ENCODE measurements at places on chromosomes 11 and 22.
A peak's percentile ranks its signal among the peaks of the same experiment; 100 is the strongest.

DNA sequence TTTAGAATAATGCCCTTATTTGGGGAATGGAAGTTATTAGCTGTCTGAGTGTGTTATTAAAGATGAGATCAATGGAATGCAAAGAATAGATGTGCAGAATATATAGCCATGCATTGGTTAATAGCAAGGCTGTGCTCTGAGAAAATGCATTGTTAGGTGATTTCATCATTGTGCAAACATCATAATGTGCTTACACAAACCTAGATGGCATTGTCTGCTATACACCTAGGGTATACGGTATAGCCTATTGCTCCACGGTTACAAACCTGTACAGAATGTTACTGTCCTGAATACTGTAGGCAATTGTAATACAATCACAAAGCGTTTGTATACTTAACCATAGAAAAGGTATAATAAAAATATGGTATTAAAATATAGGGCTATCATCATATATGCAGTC, 25.5 kb downstream of the SLC5A12 start:
- no peak for DNase-seq

- DNase-seq = peak; percentile 81
These were observed 101.1 kb upstream of the SLC22A12 start for GRCh38 chr11:64489831-64490441.

- DNase-seq = no peak
These were observed 64.3 kb downstream of the SHANK2 start for GRCh38 chr11:71188073-71188472.

GRCh38 chr11:46127150-46127638, 5.9 kb upstream of the PHF21A start:
- peak; percentile 54 for DNase-seq

DNA sequence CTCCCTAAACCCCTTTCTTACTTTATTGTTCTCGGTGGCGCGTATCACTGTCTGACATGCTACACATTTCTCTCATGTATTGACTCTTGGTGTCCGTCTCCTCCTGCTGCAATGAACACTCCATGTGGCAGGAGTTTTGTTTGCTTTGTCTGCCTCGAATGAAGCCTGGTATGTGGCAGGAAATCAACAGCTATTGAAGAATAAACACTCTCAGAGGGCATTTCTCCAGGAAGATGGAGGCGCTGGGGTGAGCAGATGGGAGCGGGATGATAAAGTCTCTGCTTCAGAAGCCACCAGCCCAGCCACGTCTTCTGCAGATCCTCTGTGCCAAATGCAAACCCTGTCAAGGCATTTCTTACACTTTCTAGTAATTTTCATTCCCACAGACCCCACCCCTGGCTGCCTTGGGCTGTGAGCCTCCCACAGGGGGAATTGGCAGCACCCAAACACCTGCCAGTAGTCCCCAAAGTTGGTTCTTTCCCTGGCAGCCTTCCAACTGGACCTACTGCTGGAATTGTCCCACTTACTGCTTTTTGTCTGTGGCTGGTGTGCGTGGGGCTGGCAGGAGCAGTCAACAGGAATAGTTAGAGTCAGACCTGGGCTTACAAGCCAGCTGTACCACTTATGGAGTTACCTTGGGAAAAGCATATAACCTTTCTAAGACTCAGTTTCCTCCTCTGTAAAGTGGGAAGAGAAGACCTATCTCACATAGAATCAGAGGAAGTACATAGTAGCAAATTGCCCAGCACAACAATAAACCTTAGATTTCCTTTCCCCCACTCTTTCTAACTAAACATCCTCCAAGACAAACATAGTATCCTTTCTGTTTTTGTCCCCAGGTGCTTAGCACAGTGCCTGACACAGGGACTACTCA, 13.3 kb upstream of the IL10RA start:
- no peak for DNase-seq

DNA sequence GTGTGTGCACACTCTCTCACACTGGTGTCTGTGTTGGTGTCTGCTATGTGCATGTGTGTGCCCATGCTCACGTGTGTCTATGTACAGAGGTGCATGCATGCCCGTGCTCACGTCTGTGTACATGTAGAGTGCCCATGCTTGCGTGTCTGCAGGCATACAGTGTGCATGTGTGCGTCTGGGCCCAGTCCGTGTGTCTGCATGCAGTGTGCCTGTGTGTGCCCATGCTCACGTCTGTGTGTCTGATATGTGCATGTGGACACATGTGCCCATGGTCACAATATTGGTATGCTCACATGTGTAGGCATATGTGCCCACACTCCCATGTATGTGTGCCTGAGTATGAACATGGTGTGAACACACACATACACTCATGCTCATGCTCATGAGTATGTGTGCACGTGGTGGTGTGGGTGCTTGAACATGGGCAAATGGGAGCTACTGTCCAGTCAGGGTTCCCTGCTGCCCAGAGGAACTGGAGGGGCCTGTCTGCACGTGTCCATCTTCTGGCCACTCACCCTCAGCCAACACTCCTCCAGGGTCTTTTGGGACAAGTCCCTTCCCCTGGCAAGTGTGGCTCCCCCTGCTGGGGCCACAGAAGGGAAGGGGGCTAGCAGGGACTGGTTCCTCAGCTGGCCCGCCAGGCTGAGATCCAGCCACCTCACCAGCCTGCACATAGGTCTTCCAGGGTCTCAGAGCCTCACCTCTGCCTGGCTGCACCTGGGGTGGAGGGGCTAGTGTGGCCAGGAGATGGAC, 7.3 kb upstream of the TBX1 start:
- no peak for DNase-seq

DNA sequence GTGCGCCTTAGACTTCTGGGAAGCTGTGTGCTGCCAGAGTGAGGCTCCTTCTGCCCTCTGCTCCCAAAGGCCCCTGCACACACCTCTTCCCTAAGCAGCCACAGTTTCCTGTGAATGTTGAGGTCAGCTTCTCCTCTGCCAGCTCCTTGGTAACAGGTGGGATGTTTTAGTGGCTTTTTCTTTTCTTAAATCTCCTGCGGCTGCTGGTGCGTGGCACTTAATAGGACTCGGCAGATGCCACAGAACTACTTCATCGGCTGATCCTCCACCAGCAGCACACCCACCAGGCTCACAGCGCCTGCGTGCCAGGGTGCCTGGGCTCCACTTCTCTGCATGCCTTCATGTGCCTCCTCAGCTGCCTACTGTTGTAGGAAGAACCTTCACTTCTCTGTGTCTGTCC, 87.8 kb downstream of the RCN1 start:
- DNase-seq = no peak

- no peak for DNase-seq
These were observed 62.1 kb upstream of the NUP50 start for GRCh38 chr22:45101515-45102227.

DNA sequence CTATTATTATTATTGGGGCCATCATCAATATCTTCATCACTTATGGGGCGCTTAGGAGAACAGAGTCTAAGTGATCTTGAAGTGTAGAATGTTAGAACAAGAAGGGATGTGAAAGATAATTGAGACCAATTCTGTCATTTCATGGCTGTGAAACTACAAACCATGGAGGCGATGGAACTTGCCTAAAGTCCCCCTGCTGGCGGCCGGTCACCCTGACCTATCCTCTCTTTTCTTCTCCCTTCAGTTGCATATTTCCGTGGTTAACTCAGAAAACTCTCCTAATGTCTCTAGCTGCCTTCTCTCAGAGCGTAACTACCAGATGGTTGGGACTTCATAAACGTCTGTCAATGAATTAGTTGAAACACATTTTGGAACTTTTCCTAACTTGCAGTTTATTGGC, 6.6 kb upstream of the OR4B1 start:
- no peak for DNase-seq

GRCh38 chr11:45603946-45604682, 61.3 kb downstream of the CHST1 start:
- no peak for DNase-seq

GRCh38 chr11:56700914-56701485, 2.1 kb downstream of the OR9G1 start:
- no peak for DNase-seq

GRCh38 chr11:125871391-125872137, 15.9 kb upstream of the HYLS1 start:
- no peak for DNase-seq

DNA sequence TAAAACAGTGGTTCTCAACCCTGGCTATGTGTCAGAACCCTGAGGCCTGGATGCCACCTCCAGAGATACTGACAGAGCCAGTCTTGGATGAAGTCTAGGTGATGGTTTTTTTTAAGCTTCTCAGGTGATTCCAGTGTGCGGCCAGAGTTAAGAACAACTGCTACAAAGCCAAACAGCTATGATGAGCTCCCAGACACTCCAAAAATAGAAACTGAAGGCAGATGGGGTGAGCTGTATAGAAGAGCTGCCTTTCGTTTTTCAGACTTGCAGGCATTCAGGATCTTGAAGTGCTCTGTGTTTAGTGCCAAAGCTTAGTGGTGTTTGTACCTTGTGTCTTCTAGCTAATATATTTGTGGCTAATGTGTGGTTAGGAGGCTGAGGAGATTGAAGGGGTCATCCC, 14.2 kb downstream of the SCUBE2 start:
- DNase-seq = no peak

GRCh38 chr11:6655020-6655789, 404 bp downstream of the DCHS1 start:
- no peak for DNase-seq

DNA sequence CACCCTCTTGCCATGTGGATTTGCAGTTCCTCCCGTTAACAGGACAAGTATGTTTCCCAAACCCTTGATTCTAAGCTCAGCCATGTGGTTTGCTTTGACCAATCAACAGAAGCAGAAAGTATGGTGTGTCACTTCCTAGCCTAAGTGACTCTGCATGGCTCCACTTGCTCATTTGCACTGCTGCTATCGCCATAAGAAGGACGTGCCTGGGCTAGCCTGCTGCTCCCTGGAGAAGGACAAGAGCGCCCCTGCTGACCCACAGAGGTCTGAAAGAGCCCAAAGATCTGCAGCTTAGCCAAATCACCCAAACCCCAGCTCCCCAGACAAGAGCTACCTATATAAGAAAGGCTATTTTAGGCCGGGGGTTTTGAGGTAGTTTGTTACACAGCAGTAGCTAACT, 18.0 kb downstream of the TBRG1 start:
- no peak for DNase-seq

GRCh38 chr11:119085437-119085847, 761 bp downstream of the HMBS start:
- no peak for DNase-seq

- DNase-seq = no peak
These were observed 38.2 kb downstream of the SYTL2 start for GRCh38 chr11:85772695-85773094.

DNA sequence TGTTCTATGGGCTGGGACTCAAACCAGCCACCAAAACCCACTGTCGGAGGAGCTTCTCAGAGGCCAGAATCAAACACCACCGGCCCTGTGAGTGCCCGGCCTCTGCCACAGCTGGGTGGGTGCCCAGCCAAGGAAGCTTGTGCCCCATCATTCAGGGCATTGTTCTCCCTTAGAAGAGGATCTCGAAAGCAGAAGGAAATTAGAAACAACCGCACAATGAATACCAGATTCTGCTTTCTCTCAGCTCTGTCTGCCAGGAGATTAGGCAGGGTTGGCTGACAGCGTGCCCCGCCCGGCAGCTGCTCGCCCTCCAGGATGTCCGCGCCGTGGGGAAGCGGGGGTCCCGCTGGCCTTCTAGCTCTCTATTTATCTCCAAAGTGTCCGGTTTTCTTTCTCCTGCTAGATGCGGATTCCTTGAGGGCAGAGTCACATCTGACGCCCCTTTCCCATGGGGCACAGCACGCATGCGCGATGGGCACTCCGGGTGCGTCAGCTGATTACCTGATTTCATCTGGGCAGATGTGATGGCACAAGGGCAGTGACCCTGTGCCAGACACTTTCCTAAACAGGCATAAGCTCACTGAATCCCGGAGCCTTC, 25.5 kb downstream of the SCGB1A1 start:
- DNase-seq = peak; percentile 84

DNA sequence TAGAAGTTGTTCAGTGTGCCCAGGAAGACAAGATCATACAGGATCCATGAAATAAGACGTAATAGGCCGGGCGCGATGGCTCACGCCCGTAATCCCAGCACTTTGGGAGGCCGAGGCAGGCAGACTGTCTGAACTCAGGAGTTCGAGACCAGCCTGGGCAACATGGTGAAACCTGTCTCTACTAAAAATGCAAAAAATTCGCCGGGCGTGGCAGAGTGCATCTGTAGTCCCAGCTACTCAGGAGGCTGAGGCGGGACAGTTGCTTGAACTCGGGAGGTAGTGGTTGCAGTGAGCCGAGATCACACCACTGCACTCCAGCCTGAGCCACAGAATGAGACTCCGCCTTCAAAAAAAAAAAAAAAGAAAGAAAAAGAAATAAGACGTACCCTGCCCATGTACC, 56.7 kb downstream of the APOL3 start:
- no peak for DNase-seq

DNA sequence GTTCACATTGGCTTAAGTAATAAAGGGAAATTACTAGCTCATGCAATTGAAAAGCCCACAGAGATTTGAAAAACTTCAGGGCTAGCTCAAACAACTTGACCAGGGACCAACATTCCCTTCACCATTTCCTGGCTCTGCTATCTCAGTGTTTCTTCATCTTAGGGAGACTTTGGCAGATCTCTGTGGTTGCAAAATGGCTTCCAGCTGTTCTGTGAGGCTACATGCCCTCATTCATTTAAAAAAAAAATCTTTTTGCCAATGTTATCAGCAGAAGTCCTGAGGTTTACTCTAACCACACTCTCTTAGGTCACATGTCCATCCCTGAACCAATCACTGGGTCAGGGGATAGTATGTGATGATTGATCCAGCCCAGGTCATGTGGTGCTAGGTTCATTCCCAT, 13.9 kb upstream of the RASSF10 start:
- no peak for DNase-seq

DNA sequence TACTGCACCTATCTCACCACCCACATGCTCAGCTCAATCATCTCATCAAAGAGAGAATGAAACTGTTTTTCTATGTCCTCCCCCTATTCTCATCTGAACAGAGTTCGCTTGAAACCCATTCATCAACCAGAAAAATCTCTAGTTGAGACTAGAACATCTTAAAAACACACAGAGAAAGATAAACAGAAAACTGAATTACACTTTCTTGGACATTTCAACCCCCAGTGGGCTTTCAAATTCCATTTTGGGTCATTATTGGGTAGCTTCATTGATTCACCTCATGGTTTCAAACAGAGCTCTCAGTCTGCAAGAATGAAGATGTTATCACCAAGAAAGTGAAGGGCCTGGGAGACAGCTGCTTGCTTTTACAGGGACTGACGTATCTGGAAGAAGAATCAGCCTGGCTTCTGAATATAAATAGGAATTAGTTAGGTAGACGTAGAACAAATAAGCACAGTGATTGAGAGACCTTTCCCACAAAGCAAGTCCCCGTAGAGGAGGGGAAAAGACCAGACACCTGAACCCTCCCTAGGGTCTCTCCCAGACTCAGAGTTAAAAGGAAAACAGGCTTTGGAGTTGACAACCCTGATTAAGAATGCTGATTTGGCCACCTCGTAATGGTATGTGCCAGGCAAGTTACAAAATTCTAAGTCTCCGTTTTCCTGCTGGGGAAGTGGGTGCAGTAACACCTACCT, 155.7 kb downstream of the BBOX1 start:
- no peak for DNase-seq

GRCh38 chr11:1558775-1559110, 13.3 kb downstream of the DUSP8 start:
- no peak for DNase-seq

All from SJSA1 (cell line).